ENCODE measurements at places on chromosomes 5 and 9.

GRCh38 chr5:173507171-173507570 is 109.3 kb downstream of the BOD1 start:
- no peak for DNase-seq

DNA sequence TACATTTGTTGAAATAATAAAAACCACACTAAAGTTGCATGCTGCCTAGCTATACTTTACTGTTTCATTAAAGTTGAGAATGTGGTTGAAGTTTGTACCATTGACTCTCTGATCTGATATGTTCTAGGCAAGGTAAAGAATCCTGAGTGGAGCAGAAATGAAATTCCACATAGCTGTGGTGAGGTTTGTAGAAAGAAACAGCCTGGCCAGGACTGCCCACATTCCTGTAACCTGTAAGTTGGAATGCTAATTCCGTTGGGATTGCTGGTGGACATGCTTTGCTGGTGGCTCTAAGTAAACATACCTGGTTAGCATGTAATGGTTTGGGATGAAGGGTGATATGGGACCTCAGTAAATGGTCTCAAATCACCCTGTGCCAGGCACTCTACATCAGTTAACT is 16.8 kb downstream of the NFX1 start:
- no peak for DNase-seq

DNA sequence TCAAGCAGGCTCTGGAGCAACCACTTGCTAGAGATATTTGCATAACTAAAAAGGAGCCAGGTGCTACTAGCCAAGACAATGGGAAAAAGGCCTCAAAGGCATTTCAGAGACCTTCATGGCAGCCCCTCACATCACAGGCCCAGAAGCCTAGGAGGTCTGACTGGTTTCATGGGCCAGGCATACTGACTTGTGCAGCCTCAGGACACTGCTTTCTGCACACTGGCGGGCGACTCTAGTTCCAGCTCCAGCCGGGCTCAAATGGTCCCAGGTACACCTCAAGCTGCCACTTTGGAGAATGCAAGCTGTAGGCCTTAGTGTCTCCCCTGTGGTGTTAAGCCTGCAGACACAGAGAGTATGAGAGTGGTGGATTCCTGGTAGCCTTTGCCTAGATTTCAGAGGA is 27.1 kb downstream of the COX7C start:
- no peak for DNase-seq

DNA sequence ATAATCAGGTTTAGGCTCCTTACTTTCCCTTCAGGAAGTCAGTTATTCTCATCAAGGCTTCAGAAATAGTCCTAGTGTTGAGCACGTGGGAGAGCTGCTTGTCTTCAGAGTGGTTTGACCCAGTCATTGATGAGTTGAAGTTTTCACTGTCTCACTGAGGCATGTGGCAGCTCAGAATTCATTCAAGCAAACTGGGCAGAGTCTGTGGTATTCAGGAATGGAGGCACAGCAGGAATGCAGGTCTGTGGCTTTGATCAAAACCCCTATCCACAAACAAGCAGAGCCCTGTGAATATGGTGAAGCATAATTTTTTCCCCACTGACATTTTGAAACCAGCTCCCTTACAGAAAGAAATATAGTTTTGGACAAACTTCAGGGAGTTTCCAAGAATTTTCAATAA is 207.3 kb downstream of the CD180 start:
- no peak for DNase-seq

DNA sequence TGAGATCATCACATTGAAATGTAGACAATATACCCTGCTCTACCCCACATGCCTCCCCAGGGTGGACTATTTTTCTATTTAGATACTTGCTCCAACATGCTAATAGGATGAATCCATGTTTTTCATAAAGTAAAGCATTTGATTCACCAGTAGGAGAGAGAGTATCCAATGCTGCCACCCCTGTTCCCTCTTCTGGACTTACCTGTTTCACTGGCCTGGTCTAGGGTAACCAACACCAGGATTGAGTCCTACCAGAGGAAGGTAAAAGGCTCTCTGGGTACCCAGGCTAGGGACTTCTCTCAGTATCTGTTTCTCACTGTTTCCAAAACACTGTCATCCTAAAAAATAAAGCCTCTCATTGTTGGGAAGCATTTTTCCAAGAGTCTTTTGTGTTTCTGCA is 30.2 kb upstream of the GABRP start:
- no peak for DNase-seq

DNA sequence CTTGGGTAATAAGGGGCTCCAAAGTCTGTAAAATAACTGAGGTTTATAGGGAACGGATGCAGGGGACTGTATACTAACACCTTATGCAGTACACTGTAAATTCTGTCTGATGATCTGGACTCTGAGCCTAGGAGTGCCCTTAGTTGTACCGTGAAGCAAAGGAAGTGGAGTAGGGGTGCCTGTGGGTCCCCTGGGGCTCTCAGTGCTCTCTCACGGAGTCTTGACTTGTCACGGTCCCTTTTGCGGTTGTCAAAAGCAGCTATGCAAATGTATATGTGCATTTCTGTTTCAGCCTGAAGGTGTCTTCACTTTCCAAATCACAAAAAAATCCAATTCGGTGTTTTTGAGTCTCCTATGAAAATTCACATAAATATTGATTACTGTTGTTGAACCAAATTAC is 17.8 kb downstream of the DMRT1 start:
- peak; percentile 74 for DNase-seq

DNA sequence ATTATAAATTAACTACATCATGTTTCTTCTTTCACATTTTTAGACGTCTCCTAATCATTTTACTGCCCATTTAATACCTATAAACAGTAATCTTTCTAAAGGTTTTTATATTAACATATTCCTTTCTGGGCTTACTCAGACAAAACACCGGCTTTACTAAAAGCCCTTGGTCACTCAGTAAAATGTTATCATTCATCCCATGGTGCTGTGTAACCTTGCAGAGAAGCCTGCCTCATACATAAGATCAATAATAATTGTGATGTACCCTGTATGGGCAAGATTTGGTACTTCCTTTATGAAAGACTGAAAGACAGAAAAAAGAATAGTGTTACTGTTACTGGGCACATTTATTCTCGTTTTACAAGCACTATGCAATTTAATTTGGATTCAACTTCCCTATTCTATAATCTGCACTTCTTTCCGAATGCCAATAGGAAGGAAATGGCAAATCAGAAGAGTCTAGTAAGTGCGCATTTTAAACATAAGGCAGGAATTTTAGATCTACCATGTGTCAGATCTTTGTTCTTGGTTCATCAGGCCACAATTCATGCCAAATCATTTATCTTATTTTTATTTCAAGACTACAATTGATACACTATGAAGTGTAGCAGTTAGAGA is 522.2 kb downstream of the CSNK1G3 start:
- DNase-seq, result no peak

- DNase-seq, result no peak
Measured at GRCh38 chr5:83568186-83568585, 96.6 kb downstream of the VCAN start.

- DNase-seq, result peak; percentile 59
Measured at GRCh38 chr5:73564675-73565074, 764 bp downstream of the ANKRA2 start.

DNA sequence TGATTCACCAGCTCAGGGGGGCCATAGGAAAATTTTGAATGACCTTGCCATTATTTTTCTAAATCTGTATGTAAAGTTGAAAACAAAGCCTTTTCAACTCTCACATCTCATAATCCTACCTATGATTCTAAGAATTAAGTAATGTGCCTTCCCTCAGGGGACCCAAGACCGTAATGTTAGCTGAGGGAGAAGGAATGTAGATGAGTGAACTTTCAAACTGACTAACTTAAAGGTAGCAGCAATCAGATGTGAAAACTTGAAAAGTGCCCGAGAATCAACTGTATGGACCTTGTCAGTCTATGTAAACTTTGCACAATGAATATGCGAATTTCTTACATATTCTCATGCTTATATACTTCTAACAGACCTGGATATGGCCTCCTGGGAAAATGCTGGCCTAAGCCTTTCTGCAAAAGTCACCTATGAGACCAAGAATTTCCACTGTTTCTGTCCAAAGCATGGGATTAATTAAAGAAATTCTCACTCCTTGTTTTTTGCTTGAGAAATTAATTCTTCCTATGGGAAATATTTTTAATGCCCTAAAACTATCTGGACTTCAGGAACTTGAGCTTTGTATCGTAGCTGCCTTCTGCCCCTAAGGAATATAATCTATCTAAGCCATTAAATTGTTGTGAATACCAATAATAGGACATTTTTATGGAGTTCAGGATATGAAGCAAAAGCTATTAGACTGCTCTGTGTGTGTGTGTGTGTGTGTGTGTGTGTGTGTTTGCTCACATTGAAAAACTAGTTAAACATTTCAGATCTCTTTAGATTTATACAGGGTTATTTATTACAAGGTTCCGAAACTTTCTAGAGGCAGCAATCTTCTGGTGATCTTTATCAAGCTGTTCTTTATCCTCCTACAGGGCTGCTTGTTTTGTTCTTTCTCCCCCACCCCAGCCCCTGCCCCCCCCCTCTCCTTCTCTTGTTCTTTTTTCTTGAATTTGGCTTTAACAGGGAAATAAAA is 169.1 kb upstream of the CLINT1 start:
- no peak for DNase-seq

GRCh38 chr9:92600462-92601261 is 64.9 kb upstream of the ECM2 start:
- DNase-seq, result no peak

DNA sequence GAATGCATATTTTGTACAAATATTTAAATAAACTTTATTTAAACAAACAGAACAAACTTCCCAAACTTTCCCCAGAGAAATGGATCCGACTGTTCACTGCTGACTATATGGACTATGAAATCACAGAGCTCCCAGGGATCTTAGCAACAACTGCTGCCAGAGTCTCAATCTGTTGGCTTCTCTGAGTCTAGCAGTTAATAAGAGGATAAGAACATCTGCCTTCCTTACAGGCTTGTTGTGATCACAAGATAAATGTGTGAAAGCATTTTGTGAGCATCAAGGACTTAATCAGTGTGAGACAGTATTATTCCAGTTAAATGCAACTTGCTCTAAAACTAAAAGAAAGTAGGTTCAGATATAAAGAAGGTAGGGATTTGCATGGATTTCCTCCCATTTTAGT is 31.4 kb upstream of the MYOT start:
- DNase-seq, result no peak

DNA sequence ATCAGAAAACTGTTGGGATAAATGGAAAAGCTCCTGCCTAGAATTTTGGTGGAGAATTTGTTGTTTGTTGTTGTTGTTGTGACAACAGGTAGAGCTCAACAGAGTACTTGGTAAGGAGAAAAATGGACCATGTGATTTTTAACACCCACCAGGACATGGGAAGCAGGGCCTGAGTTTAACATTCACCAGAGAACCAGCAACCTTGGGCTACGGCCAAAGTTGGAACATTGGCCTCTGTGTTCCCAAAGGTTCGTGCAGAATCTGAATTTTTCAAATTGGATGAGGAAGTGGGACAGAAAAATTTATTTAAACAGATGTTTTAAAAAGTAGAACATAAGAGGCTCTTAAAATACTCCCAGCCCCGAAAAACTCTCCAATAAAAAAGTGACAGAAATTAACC is 127.0 kb downstream of the GNA14 start:
- no peak for DNase-seq

DNA sequence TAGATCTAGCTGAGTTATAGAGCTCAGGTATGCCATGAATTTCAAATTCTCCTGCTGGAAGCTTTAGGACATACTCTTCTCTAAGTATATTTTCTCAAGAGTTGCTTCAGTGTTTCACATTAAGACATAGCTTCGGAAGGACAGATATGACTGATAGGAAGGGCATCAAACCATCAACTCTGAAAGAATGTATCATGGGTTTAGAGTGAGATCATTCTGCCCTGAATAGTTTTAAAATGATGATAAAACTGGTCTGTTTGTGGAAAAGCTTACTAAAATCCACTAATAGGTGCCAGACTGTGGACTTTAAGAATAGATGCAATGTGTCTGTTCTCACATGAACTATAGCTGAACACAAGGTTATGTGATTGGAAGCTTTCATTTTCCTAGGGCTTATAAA is 8.4 kb downstream of the SPEF2 start:
- DNase-seq, result no peak

GRCh38 chr5:139494256-139494655 is 11.7 kb upstream of the STING1 start:
- no peak for DNase-seq

DNA sequence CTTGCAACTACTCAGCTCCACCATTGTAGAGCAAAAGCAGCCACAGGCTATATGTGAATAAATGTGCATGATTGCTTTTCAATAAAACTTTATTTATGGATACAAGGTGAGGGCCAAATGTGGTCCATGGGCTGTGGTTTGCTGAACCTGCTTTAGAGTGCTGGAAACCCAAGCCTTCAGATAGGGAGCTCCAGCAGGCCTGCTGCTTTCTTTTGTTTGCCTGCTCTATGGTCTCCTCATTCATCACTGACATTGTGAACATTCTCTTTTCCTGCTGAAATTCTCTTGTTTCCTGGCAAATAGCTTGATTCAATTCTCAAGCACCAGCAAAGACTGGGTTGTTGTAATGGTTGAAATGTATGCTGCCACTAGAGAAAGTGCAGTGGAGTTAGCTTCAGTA is 26.0 kb downstream of the EGFLAM start:
- DNase-seq, result no peak

DNA sequence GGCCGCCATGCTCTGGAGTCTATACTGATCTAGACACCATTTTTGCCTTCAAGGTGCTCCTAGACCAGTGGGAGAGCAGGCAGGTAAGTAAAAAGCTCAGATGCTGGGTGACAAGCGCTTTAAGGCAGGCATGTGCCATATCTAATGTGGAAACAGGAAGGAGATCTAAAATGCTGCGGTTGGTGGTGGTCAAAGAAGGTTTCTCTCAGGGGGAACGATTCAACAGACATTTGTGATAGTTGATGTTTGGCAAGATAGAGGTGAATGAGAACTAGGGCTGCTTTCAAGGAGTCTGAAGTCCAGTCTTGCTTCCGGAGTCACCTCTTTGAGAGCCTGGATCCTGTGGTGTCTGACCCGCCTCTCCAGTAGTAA is 146.2 kb upstream of the KLF4 start:
- no peak for DNase-seq

DNA sequence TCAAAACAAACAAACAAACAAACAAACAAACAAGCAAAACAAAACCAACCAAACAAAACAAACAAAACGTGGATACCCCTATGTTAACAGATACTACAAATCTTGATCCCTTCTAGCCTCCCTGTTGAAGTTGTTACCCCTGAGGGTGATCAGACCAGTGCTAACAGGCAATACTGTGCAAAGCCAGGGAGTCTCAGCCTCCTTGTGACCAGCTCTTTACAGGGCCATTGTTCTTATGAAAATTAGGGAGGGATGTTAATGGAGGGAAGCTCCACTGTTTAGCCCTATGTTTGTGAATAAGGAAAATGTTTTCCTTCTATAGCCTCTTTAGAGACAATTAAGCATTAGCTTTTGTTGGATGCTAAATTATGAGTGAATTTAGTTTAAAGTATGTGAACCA is 1072.1 kb upstream of the WWC1 start:
- no peak for DNase-seq

- DNase-seq, result no peak
Measured at GRCh38 chr9:135903786-135904520, 3.4 kb downstream of the CAMSAP1 start.

- no peak for DNase-seq
Measured at GRCh38 chr5:55923177-55923771, 71.5 kb downstream of the IL6ST start.
